ENCODE measurements at places on chromosomes 11 and 22. TPM values are rescaled to one million over a fixed set of nuclear protein-coding genes. Genes with fewer than 3 reads are reported as not detected.
A peak's percentile ranks its signal among the peaks of the same experiment; 100 is the strongest.

- DNase-seq, result no peak
Observed at GRCh38 chr11:14819596-14819995, 72.4 kb downstream of the CYP2R1 start.

DNA sequence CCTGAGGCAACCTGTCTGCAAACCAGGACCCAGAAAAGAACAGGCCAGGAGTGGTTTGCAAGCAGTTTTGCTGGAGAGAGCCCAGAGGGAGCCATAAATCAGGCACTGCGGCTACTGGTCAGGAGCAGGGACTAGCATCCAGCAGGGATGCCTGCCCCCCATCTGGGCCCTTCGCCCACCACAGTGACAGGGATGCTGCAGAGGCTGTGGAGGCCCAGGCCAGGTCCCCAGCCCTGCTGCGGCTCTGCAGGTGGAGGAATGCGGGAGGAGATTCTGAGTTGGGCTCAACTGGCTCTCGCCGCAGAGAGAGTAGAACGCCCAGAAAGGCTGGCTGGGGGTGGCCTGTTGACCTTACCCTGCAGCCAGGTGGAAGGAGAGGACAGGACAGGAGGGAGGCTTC, 16.4 kb upstream of the NEFH start:
- DNase-seq, result no peak

- DNase-seq, result no peak
Observed at GRCh38 chr11:34595391-34595790, 25.5 kb upstream of the EHF start.

Gene KCNJ1
- not detected for total RNA-seq

Gene OTOG
- not detected for total RNA-seq

- DNase-seq, result peak; percentile 86
Observed at GRCh38 chr22:23315341-23315917, 135.1 kb downstream of the BCR start.

Gene DNAJB7
- total RNA-seq, result not detected

DNA sequence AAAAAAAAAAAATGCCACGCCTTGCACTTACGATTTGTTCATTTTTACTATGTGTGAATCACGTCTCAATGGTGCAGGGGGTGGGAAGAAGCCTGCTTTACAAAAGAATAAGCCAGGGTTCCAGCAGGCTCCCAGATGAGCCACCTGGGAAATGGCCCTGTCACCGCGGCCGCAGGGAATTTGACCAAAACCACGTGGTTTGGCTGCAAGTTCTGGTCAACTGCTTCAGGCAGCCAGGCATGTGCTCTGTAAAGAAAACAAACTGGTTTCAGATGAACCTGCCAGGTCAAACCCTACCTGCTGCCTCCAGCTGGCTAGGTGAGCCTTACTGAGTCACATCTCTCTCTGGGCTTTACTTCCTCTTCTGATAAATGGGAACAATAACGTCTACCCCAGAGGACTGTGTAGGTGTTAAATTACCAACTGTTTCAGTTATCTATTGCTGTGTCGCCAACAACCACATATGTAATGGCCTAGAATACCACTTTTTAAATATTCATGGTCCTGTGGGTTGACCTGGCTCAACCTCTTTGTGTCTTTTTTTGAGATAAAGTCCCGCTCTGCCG, 30.5 kb upstream of the GCAT start:
- DNase-seq, result no peak

Measured in activated CD4-positive, alpha-beta T cell treated with anti-CD3 and anti-CD28 coated beads, Interleukin-2, amount 10 ng/mL, durations not matched to agents 24 days and 14 days (primary cell).